ENCODE measurements at places on chromosomes 5 and 9. TPM values are rescaled to one million over a fixed set of nuclear protein-coding genes. Genes with fewer than 3 reads are reported as not detected.

TMEM252 gene
- not detected for total RNA-seq

CMYA5 gene
- 3.3 TPM for total RNA-seq

DNA sequence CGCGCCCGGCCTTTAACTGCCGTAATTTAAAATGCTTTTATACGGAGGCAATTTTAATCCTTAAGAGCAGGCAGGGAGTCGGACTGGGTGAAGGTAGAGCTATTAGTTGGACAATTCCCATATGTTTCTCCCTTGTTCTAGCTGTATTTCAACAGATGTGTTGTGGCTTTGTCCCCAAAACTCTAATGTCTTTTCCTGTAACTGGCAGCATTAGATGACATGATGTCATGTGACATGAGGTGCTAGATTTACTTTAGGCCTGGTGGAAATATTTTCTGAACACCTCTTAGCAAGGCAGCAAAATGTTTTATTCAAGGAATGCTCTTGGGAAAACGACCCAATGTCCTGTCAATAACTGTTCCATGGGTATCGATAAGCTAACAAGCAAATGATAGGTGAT lies 8.5 kb downstream of the MYO10 start:
- DNase-seq, result no peak
- H3K27me3 ChIP-seq, result no peaks in the 10 kb centered on the region
- H3K27ac ChIP-seq, result no peak overlapping the region
- peaks cover 7% of the 10 kb centered on the region for H3K36me3 ChIP-seq
- H3K4me1 ChIP-seq, result peaks cover 40% of the 10 kb centered on the region
- H3K4me3 ChIP-seq, result no peak overlapping the region

- H3K4me3 ChIP-seq, result no peak overlapping the region
- H3K36me3 ChIP-seq, result no peaks in the 10 kb centered on the region
- peaks cover 68% of the 10 kb centered on the region for H3K27me3 ChIP-seq
- no peak for DNase-seq
- H3K4me1 ChIP-seq, result no peaks in the 10 kb centered on the region
Measured at GRCh38 chr5:179348843-179349242, 3.6 kb upstream of the ADAMTS2 start.

DNA sequence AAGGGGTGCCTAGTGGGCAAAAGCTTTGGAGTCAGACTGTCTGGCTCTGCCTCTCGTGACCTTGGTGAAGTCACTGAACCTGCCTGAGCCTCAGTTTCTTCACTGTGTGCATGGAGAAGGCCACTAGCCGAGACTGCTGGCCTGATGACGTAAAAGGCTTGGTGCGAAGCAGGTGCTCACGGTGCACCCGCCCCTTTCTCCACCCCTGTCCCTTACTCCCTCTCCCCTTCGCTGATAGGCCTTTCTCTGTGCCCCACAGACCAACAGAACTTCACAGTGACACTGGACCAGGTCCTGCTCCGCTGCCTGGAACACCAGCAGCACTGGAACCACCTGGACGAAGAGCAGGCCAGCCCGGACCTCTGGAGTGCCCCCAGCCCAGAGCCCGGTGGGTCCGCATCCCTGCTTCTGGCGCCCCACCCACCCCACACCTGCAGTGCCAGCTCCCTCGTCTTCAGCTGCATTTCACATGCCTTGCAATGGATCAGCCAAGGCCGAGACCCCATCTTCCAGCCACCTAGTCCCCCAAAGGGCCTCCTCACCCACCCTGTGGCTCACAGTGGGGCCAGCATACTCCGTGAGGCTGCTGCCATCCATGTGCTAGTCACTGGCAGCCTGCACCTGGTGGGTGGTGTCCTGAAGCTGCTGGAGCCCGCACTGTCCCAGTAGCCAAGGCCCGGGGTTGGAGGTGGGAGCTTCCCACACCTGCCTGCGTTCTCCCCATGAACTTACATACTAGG lies 10.4 kb downstream of the FPGS start:
- H3K27ac ChIP-seq, result no peak overlapping the region
- H3K36me3 ChIP-seq, result peaks cover 32% of the 10 kb centered on the region
- no peak overlapping the region for H3K4me3 ChIP-seq

DNA sequence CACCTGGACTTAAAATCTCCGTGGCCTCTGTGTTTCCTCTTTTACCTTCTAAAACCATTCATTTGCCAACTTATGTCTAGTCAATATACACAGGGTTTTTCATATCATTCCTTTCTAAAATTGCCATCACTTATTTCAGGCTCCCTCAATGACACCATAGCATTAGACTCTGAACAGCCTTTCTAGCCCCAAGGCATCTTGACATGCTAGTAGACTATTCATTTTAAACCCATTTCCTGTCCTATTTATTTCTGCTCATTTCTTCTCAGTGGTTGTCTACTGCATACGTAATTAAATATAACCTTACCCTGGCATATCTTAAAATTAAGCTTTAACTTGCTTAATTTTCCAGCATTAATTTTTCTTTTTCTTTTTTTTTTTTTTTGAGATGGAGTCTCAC lies 83.2 kb downstream of the PHAX start:
- no peak overlapping the region for H3K27ac ChIP-seq
- H3K4me1 ChIP-seq, result peaks cover 8% of the 10 kb centered on the region
- no peak overlapping the region for H3K4me3 ChIP-seq
